NCI-H2171 (cell line): ENCODE measurements at places on chromosomes 1 and 21.

DNA sequence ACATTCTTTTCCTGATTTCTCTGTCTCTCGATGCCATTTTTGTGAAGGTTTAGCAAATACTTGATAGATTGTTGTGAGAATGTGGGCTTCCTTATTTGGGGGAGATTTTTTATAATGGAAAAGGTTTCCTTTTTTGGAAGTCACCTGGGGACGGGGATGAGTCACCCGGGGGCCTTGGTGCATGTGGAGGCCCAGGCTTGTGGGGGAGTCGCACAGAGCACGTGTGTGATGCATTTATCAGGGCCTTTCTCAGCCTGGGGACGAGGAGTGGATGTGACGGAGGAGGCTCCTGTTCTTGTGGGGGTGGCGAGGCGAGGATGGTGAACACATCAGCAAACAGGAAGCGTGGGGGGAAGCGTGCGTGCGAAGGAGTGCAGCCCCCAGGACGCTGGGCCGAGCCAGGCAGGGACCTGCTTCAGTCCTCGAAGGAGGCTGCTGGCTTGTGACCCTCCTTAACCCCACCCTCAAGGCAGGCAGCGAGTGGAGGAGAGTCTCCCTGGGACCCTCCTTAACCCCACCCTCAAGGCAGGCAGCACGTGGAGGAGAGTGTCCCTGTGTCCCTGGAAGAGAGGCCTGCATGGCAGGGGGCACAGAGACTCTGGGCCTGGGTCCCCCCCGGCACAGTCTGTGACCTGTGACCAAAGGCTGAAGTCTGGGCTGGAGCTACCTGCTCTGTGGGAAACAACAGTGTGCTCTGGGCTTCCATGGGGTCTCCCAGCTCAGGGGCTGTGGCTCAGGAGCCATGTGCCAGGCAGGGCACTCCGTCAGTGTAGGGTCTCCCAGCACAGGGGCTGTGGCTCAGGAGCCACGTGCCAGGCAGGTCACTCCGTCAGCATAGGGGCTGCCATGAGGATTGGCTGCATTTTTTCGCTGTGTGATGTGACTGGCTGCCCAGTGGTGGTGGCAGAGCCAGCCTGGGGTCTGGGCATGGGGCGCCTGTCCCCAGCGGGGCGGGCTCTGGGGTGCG, 57.2 kb downstream of the AGPAT3 start:
- no peak for DNase-seq

DNA sequence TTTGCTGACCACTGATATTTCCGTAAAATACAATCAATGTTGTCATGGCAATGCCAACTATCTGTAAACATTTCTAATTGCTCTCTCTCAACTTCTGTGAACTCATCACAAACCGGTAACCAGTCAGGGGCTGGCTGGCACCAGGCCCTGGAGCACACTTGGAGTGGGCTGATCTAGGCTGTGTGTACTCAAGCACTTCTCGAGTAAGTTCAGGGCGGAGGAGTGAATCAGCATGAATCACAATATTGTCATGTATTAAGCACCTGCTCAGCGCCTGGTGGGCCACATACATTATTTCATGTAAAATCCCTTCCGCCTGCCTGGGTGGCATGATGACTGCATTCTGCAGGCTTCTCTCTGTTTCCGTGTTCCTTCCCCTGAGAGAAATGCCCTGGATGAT, 212.4 kb downstream of the FOXD2 start:
- DNase-seq: no peak

DNA sequence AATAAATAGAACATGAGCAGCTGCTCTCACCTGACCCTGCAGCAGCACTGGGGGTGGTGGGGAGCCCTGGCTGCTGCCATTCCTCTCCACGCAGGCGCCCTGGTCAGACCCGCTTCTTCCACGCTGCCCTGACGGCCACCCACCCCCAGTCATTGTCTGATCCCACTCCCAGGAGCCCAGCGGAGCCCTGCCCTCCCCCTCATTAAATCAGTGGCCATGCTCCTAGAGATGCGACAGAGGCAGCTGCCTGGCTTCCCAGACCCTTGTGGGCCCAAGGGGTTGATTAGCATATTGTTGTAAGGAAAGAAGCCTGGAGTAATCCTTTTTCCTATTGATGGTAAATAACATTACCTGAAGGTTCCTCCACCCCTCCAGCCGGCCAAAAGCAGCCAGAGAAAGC, 301.5 kb downstream of the RRAGC start:
- DNase-seq: no peak

DNA sequence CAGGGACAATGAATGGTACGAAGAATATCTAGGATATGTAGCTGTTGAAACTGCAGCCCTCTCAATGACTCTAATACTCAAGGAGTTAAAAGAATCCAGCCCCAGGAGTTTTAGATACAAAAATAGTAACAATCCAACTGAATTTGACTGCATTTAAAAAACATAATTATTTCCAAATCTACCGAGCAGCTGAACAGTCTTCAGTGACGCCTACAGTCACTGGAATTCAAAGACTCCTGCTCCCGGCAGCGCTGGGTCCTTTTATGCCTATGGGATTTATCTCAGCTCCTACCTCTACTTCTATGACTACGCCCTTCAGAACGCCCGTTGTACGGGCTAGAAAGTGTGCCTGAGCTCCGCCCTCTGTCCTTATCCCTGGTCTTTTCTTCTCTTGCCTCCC, 55.7 kb downstream of the WARS2 start:
- DNase-seq: no peak

DNA sequence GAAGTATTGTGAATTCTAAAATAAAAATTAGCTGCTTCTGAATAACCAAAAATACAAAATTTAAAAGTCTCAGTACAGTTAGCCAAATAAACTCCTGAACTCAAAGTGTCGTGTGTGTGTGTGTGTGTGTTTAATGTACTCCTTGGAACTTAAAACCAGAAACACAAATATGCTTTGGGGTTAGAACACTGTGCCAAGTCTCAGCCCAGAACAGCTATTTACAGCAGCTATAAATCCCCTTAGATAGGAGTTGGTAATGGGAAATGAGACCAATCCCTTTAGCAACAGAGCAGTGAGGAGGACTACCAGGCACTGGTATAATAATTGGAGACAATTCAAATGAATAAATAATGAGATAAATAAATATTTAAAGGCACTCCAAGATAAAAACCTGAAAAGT, 83.1 kb downstream of the PATJ start:
- no peak for DNase-seq

DNA sequence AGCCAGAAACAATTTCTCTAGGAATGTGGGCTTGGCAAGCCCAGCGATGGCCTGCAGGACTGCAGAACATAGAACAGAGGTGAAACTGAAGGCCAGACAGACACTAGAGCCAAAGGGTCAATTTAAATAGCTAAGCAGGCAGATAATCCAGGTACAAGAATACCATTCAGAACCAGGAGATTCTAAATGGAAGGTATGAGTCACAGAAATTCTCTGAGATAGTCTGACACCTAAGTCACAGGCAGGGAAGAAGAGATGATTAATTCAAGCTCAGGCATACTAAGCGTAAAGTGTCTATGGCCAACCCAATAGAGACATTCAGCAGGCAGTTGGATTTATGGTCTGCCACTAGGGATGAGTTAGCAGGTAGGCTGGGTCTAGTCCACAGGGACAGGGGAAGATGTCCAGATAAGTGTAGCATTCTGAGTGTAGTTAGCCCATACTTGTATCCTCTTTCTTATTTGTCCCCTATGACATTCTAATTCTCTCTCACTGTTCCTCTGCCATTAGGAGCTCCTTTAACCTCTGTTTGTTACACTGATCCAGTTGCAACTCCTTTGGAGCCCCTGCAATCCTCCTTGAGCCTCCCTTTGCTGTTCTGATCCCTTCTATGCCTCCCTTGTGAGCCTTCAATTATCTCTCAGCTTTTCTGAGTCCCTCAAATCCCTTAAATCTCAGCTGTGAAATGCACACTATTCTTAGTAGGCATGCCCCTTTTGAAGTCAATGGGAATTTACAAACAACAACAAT, 383.8 kb downstream of the LMO4 start:
- no peak for DNase-seq

- DNase-seq: peak; percentile 79
These were observed 18.0 kb downstream of the PADI2 start for GRCh38 chr1:17101261-17101660.

- DNase-seq: no peak
These were observed 20.9 kb upstream of the RNF11 start for GRCh38 chr1:51215169-51215568.

- no peak for DNase-seq
These were observed 74.4 kb downstream of the RWDD3 start for GRCh38 chr1:95308276-95309030.

DNA sequence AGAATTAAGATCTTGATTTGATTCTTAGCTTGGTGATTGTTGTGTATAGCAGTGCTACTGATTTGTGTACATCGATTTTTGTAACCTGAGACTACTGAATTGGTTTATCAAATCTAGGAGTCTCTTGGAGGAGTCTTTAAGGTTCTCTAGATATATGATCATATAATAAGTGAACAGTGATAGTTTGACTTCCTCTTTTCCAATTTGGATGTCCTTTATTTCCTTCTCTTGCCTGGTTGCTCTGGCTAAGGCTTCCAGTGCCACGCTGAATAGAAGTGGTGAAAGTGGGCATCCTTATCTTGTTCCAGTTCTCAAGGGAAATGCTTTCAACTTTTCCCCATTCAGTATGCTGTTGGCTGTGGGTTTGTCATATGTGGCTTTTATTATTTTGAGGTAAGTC, 61.5 kb upstream of the LYST start:
- DNase-seq: no peak

- peak; percentile 87 for DNase-seq
These were observed 110.9 kb downstream of the RGL1 start for GRCh38 chr1:183915625-183916510.

GRCh38 chr1:212561501-212561931, 47.0 kb upstream of the ATF3 start:
- DNase-seq: no peak

DNA sequence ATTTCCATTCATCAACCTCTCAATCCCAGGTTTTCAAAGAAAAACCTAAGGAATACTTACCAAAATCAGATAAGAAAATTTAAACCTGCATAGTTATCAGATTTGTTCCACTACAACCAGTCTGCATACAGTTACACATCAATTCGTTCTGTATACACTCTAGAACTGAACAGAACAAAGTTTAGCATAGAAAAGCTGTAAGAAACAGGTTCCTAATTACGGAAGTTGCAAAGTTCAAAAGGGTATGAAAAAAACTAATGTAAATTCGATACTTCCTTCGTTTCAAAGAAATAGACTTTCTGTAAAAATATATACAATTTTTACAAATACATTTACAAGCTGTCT, 3.1 kb downstream of the MCL1 start:
- no peak for DNase-seq

- DNase-seq: no peak
These were observed 6.1 kb downstream of the FAM3B start for GRCh38 chr21:41322496-41323382.

GRCh38 chr1:81128079-81128478, 672.7 kb upstream of the ADGRL2 start:
- no peak for DNase-seq

DNA sequence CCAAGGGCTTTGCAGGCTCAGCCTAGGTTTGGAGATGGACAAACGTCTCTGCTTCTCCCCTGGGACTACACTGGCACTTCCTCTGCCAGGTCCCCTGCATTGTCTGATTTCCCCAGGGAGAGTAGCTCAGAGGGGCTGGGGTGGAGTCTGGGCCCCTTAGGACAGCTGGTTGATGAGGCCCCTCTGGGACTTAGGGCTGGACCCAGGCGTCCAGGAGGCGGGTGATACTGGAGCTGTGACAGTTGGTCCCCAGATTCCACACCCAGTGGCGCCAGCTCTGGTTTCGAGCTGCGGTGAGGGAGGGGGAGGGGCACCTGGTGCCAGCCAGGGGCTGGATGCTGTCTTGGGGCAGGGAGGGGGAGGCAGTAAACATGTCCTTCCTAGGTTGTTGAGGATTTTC, 7.4 kb upstream of the MEX3A start:
- DNase-seq: peak; percentile 87

DNA sequence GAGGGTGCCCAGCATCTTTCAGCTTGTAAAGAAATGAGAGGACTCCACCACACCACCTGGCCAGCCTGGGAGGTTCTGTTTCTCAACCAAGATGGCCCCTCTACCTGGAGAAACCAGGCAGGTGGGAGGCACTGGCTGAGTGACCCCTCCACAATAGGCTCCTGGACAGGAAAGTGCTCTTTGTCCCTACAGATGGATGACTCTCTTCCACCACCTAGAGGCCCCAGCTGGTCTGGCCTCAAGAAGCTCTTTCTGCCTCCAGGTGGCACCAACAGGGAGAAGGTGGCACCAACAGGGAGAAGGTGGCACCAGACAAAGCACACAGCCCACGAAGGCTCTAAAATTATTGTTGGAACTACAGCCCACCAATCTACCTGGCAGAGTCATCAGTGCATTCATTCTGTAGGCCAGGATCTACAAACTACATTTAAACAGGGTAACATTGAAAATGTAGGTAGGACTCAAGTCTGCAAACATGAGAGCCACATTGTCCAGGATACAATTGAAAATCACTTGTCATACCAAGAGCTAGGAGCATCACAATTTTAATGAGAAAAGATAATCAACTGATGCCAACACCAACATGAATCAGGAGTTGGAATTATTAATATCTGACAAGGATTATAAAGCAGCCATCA, 14.4 kb downstream of the TMPRSS3 start:
- DNase-seq: no peak

DNA sequence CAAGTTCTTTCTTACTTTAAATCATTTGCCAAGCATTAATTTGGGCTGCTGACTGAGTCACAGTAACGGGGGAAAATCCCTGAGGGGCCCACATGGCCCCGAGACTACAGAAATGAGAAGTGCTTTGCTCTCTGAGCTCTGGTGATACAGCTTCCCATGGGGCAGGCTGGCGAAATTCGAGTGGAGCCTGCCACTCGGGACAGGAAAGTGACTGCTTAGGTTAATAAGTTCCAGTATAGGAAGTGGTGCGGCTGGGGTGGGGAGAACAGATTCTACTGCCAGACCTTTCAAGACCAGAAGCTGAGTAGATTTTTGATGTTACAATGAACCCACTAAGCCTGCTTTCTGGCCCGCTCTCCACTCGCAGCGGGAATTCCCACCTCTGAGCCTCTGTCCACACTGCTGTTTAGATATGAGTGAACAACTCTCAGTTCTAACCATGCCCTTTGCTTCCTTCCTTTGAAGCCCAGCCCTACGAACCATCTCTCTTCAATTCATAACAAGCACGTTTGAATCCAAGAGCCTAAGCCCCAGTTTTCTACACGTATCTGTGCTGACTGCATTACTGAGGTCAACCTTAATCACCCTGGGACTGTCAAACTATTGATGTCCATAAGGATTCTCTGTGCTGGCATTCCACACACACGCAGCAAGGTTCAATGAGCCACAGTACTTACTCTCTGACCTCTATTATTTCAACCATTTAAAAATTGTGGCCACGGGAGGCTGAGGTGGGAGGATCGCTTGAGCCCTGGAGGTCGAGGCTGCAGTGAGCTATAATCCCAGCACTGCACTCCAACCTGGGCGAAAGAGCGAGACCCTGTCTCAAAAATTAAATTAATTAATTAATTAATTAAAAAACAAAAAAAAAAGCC, 9.6 kb downstream of the ZBTB17 start:
- DNase-seq: no peak

- no peak for DNase-seq
These were observed 1326.7 kb downstream of the MRPL39 start for GRCh38 chr21:24280596-24280995.

- no peak for DNase-seq
These were observed 1.0 kb downstream of the FTCD start for GRCh38 chr21:46154155-46154954.
